Progenitor cell of endocrine pancreas (in vitro differentiated cells): ENCODE measurements at places on chromosomes 12 and 14. TPM values are rescaled to one million over a fixed set of nuclear protein-coding genes. Genes with fewer than 3 reads are reported as not detected.

TAS2R46 gene
- total RNA-seq: 2.6 and 3.3 TPM in 2 replicates

KRT6B gene
- total RNA-seq: not detected in 2 replicates

CCDC184 gene
- 0.12 TPM in 1 of 2 replicates, not detected in the other for total RNA-seq

CMKLR1 gene
- not detected in 2 replicates for total RNA-seq

CLEC9A gene
- total RNA-seq: not detected in 2 replicates

ARHGAP9 gene
- total RNA-seq: 2.6 and 2.8 TPM in 2 replicates

OVCH1 gene
- total RNA-seq: 0.31 and 0.65 TPM in 2 replicates

RILPL1 gene
- total RNA-seq: 25.4 and 26.2 TPM in 2 replicates

MCRS1 gene
- 88.1 and 92.6 TPM in 2 replicates for total RNA-seq
